Foreskin melanocyte (primary cell): ENCODE measurements at places on chromosomes 11 and 22.

DNA sequence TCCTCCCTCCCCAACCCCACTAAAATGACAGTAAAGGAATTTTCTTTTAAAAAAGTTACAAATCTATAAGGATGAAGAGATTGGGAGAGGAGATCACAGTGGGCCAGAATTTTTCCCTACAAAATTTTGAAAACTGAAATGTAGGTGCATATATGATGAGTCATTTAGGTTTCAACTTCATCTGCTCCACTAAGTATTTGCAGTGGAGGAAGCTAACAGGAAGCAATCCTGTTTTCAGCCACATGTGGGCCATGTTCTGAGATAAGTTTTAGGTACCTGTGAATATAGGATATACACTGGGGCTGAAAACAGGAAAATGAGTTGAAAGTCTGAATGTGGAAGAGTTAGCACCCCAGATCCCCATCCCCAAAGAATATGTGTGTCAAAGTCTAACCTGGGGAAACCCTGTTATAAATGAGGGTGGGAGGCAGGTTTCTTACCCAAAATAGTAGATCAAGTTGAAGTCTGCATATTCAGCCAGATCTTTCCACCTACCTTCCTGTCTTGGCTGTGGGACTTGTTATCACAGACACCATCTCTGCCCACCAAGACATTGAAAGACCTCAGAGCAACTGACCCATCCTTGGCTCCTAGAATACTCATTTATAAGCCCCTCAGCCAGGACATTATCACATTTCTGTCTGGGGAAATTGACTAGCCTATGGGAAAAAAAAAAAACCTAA, 87.3 kb downstream of the PACS1 start:
- DNase-seq, result no peak

GRCh38 chr22:49179175-49179574, 648.5 kb downstream of the BRD1 start:
- no peak for DNase-seq

DNA sequence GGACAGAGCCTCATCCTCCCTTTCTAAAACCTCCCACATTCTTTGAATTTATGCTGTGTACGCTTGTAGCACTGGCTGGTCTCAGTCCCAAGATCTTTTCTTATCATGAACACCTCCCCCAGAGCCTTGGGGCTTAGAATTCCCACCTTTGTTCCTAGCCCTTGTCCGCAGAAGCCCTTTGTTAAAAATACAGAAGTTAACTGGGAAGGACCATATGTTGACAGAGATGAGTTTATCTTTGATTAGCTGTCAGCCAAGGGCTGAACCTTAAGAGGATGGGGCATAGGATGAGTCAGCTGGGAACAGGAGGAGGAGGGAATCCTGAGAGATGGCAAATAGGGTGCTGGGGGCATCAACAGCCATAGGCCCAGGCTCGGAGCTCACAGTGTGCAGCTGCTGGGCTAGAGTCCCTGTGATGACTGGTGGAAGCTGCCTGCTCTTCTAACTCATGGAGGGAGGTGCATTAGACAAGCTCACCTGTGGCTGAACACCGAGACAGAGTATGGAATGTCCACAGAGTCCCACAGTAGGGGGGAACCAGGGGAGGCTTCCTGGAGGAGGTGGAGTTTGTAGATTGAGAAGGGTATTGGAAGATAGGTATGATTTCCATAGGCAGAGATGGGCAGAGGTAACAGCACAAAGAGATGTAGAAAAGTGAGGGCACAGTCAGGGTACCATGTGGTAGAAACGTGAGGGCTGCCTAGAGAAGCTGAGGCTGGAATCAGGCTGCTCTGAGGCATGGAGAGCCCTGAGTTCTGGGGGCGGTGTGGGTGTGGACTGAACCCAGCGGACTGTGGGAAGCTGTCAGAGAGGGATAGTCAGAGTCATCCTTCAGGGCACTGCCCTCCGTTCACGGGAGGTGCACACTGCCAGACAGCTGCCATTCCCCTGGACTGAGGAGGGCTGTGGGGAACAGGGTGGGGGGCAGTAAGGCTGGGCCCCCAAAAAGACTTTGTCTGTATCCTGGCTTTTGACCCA, 9.9 kb downstream of the MICAL2 start:
- no peak for DNase-seq

- DNase-seq, result no peak
Measured at GRCh38 chr11:95760941-95761340, 28.6 kb downstream of the FAM76B start.

GRCh38 chr22:31852691-31853421, 91.5 kb upstream of the YWHAH start:
- DNase-seq, result no peak

GRCh38 chr22:42621505-42622002, 6.9 kb upstream of the POLDIP3 start:
- no peak for DNase-seq
